Esophagus squamous epithelium (tissue), 5 donors: ENCODE measurements at places on chromosomes 3 and 15.

DNA sequence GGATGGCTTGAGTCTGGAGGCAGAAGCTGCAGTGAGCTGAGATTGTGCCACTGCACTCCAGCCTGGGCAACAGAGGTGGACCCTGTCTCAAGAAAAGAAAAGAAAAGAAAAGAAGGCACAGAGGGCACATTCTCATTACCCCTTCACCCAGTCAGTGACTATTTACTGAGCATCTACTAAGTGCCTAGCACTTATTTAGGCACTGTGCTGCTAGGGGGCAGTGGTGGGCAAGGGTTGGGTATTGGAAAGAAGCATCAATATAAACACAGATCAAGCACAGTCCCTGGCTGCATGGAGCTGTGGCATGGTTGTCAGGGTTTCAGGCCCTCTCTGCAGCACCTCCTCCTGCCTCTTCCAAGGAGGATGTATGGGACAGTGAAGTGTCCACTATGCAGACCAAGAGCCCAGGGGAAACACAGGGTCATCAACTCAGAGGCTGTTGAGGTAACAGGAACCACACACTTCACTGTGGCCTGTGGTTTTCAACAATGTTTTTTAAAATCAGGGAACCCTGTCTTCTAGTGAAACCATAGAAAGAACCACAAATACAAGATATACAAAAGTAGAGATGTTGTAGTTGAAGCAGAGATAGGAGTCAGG is 138.5 kb downstream of the RAB11A start:
- DNase-seq, result no peak

DNA sequence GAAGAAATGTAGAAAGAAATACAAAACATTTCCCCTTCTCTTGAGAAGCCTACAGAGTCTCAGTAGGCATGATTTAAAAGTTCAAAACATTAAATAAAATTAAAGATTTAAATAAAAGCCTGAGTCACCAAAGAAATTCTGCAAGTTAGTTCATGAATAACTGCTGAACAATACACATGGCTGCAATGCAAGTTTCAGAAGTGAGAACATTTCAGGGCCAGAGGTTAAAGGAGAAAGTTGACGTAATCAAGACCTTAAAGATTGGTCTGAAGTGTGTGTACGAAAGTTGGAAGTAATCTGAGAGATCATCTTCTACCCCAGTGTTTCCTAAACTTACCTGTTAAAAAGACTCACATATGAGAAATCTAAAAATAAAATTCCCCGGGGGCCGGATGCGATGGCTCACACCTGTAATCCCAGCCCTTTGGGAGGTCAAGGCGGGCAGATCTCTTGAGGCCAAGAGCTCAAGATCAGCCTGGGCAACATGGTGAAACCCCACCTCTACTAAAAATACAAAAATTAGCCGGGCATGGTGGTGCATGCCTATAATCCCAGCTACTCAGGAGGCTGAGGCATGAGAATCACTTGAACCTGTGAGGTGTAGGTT is 108.7 kb upstream of the PHLDB2 start:
- no peak for DNase-seq

DNA sequence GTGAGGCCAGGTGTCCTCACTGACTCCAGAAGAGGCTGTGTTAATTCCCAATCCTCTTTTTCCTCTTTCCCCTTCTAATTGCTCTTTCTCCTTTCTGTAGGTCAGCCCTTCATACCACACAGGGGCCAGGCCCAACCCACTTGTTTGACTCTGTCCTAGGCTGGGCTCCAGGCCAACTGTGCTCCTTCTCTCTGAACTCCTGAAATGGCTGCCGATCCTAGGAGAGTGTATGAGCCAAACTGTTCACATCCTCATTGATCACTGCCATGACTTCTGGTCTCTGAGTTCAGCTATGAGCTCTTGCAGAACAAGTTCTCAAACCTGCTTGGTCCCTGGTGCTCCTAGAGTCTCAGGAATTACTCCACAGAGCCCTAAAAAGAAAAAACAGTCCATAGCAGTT is 145.1 kb downstream of the VGLL4 start:
- DNase-seq, result no peak

DNA sequence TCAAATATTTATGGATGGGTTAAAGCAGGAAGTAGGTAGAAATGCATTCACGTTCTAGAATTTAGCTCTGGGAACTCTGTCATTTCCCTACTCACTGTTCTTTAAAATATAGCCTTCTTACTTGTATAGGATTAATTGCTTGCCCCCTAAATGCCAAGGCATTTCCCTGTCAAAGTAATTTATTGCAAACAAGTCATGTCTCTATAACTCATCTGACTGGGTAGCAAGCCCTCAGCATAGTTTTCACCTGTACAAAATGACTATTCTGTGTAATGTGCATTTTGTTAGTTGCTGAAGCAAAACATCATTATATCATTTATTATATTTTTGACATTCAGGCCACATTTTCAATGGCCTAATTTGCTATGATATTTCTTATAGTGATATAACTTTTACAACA is 1308.2 kb upstream of the EPHA6 start:
- DNase-seq, result no peak

DNA sequence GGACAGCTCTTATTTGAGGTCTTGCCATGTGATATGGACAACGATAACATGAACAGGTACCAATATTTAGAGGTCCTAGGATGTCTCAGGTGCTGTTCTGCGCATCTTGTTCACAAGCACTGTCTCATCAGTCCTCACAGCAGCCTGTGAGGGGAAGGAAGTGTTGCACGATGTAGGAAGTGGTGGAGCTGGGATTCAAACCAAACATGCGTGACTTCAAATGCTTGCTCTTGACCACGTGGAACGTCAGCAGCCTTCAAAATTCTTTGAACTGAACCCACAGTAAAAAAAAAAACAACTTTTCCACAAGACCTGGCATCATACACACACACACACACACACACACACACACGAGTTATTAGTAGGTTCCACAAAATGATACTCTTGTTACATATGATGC is 153.4 kb upstream of the SMAD3 start:
- DNase-seq, result no peak

GRCh38 chr3:28042707-28043106 is 198.7 kb upstream of the CMC1 start:
- no peak for DNase-seq

- no peak for DNase-seq
These were observed 158.7 kb downstream of the SUCLG2 start for GRCh38 chr3:67495751-67496150.

- DNase-seq, result no peak
These were observed 420.3 kb downstream of the NAALADL2 start for GRCh38 chr3:175279457-175279856.

- DNase-seq, result no peak
These were observed 138.0 kb downstream of the DUT start for GRCh38 chr15:48469271-48469670.

- DNase-seq, result no peak
These were observed 26.3 kb downstream of the ARHGEF3 start for GRCh38 chr3:56775445-56775837.

DNA sequence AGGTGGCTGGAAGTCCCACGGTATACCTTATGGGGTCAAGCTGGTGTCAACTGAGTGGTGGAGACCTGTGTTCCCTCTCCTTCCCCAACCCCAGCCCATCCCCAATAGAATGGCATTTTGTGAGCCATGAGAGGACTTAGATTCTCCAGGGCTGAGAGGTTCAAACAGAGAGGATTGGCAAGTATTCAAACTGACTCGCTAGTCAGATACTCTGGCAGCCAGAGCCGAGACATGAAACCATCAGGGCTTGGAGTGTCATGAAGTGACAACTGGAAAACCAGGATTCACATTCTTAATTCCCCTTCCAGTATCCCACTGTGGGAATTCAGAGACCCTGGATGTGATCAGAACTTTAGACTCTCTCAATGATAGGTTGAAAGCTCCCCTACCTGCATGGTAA is 159.4 kb upstream of the SNTN start:
- DNase-seq, result no peak

- DNase-seq, result no peak
These were observed 103.8 kb upstream of the CHRM5 start for GRCh38 chr15:33864360-33865075.

DNA sequence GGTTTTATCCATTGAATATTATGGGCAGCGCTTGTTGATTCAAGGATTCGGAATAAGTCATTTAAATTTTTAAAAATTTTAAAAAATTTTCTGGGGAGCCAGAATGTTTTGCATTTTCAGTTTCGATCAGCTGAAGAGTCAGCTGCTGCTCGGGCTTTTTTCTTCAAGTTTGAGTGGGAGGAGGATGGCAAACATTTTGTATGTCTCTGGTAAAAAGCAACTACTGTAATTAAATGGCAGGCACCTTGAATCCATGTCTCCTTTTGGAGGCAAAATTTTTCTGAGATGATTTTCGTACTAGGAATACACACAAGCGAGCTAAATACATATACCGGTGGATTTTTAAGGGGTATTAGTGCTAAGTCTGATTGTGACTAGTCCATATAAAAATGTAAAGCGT is 612 bp downstream of the C3orf38 start:
- no peak for DNase-seq

DNA sequence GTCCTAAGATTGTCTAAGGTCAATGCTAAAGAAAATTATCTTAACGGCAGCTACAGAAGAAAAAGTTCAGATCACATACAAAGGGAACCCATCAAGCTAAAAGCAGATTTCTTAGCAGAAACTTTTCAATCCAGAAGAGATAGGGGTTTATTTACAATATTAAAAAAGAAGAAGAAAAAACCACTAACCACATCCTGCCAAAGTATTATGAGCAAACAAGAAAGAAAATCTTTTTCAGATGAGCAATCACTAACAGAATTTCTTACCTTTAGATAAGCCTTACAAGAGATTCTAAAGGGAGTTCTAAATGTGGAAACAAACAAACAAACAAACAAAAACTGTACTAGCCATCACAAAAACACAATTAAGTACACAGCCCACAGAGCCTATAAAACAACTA is 1015.8 kb upstream of the EPHA6 start:
- DNase-seq, result no peak

DNA sequence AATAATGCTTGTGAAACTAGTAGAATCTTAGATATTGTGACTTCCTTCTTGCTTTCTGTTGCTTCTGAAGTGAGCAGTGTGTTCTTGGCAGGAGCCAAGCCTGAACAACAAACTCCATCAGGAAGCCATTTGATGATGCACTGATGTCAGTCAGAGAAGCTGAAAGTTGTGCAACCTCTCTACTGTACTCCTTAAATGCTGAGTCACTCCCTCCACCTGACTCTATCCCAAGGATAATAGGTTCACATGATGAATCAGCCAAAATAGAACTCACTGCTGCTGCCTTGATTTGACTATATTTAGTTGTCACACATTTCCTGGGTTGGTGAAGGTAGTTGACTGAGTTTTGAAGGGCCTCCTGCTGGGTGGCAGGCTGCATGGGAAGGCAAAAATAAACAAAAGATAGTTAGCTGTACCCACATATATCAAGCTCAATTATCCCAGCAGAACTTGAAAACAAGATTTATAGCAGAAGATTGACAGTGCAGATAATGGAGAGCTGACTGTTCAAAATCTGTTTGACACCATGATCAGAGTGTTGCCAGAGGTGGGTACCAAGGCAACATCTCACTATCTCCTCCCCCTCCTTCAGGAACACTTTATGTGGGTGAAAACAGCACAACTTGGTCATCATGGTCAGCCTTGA is 328.4 kb upstream of the DPH6 start:
- no peak for DNase-seq

- DNase-seq, result no peak
These were observed 109.5 kb downstream of the SYNPR start for GRCh38 chr3:63387568-63387967.

DNA sequence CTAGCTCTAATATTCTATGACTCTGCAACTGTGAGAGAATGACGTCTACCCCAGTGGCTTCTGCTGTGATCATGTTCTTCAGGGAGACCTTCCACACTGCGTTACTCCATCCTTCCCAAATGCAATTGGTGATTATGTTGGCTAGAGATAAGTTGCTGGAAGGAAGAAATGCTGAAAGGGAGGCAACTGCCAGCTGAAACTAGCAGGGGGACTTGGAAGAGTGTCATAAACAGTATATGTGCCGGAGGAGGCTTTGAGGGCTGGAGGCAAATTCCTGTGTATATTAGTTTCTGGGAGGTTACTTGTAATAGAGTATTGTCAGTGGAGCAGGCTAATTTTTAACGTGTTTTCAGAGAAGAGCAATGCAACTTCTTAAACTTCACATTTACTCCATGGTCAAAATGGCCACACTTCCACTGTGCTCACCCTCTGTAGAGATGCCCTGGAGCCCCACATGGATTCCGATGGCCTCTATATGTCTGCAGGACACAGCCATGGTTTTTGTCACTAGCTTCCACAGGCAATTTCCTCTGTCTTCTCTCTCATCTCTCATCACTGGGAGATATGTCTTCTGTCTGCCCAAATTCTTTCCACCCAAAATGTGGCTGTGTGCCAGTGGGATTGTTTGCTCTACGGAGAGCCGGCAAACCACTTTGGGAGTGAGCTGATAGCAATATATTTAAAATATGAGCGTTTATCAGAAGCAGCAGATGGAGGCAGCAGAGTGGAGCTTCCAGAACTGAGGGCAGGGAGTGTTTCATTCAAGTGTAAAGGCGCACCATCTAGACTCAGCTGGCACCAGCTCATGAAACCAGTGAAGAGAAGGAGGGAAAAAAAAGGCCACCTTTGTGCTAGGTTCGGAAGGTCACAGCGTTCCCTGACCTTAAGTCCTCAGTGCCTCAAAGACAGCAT is 13.3 kb upstream of the CD47 start:
- no peak for DNase-seq

- DNase-seq, result no peak
These were observed 529.3 kb downstream of the MECOM start for GRCh38 chr3:169134194-169134593.

DNA sequence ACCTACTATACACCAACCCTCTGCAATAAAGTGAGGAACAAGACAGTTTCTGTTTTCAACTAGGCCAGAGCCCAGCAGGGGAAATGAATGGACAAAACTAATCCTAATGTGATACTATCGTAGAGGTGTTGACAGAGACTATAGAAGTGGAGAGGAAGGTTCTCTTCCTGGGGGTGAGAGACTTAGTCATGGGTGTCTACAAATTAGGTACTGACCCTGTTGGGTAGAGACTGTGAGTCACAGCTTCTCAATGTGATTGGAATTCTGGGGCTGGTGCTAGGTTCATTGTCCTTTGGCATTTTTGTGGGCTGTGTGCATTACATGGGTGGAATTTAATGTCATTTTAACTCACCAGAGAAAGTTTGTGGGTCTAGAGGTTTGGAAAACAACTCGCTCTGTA is 79.3 kb downstream of the ADAMTSL3 start:
- no peak for DNase-seq

- no peak for DNase-seq
These were observed 81.6 kb upstream of the HERC1 start for GRCh38 chr15:63915209-63915872.

DNA sequence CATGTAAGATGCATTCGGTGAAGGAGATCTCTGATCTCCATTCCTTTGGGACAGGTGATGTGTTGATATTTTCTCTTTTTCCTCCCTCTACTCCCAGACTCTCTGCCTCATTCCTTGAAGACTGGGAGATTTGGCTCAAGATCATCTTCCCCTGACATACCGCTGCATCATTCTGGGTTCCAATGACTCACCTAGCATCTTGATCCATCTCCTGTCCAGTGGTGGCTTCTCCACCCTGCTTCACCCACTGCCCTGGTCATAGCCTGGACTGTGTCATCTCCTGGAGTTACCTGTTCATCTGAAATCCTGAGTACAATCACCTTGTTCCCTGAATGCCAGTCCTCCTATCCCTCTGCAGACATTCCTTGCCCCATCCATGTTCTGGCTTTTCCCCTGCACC is 57.4 kb upstream of the TRAK1 start:
- DNase-seq, result no peak
